WERI-Rb-1 (cell line): ENCODE measurements at places on chromosomes 1 and 21.

- DNase-seq: no peak
These were observed 26.0 kb downstream of the RCOR3 start for GRCh38 chr1:211285196-211285595.

DNA sequence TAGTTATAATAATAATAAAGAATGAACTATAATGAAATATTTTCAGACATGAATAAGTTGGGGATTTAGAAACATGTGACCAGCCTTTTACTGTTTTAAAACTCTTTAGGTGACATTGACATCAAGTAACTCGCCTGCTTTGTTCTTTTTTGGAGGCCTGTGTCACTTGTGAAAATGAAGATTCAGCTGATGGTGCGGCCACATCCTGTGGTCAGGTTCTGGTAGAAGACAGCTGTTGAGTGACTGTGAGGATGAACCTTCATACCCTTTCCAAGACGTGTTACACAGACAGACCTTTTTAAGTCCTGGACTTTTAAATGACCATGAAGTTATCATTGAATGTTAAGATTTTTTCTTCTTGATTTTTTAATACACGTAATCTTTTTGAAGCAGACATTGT, 10.3 kb downstream of the UTS2 start:
- no peak for DNase-seq

DNA sequence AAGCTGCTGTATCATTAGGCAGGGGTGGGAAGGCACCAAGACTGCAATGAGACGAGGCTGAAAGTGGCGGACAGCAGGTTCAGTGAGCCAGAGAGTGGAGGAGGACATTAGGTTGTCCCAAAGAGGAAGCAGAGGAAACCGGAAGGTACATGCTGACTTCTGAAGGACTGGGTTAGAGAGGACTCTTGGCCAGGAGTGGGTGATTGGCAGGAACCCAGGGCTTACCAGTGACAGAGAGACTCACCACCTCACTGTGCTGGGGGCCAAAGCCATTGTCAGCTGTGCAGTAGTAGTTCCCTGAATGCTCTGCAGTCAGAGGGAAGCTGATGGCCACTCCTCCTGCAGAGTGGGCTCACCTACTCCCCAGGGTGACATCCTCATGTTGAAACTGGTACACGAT, 41.9 kb upstream of the FCRL4 start:
- no peak for DNase-seq

- DNase-seq: no peak
These were observed 16.8 kb upstream of the MARK1 start for GRCh38 chr1:220511179-220511578.

- no peak for DNase-seq
These were observed 208.8 kb downstream of the HIVEP3 start for GRCh38 chr1:41709873-41710272.

- no peak for DNase-seq
These were observed 27.1 kb downstream of the DHCR24 start for GRCh38 chr1:54859700-54860391.
